CD4-positive, CD25-positive, alpha-beta regulatory T cell (primary cell): ENCODE measurements at places on chromosomes 3 and 15. TPM values are rescaled to one million over a fixed set of nuclear protein-coding genes. Genes with fewer than 3 reads are reported as not detected.

- H3K4me3 ChIP-seq = no peak overlapping the region
- H3K36me3 ChIP-seq = no peaks in the 10 kb centered on the region
- H3K4me1 ChIP-seq = no peaks in the 10 kb centered on the region
- no peak for DNase-seq
Measured at GRCh38 chr15:34719695-34720094, 35.1 kb downstream of the GJD2 start.

GRCh38 chr3:24261521-24261920 lies 233.1 kb downstream of the THRB start:
- peaks cover 2% of the 10 kb centered on the region for H3K27me3 ChIP-seq
- no peaks in the 10 kb centered on the region for H3K36me3 ChIP-seq
- H3K4me3 ChIP-seq = no peak overlapping the region
- DNase-seq = no peak

- no peak for DNase-seq
- H3K27me3 ChIP-seq = no peaks in the 10 kb centered on the region
- H3K27ac ChIP-seq = no peak overlapping the region
- H3K4me1 ChIP-seq = no peaks in the 10 kb centered on the region
- no peaks in the 10 kb centered on the region for H3K36me3 ChIP-seq
Measured at GRCh38 chr3:148681080-148681479, 16.6 kb upstream of the AGTR1 start.

GRCh38 chr3:188788621-188789081 lies 383.1 kb upstream of the TPRG1 start:
- H3K4me1 ChIP-seq = peaks cover 9% of the 10 kb centered on the region
- no peaks in the 10 kb centered on the region for H3K36me3 ChIP-seq
- no peak overlapping the region for H3K27ac ChIP-seq
- H3K4me3 ChIP-seq = no peak overlapping the region
- no peaks in the 10 kb centered on the region for H3K27me3 ChIP-seq

GRCh38 chr3:78642226-78643035 lies 1125.4 kb downstream of the ROBO1 start:
- no peaks in the 10 kb centered on the region for H3K27me3 ChIP-seq
- no peaks in the 10 kb centered on the region for H3K36me3 ChIP-seq
- H3K4me3 ChIP-seq = no peak overlapping the region
- H3K27ac ChIP-seq = no peak overlapping the region
- no peak for DNase-seq

GRCh38 chr3:31255007-31255581 lies 277.6 kb upstream of the STT3B start:
- H3K4me3 ChIP-seq = no peak overlapping the region
- H3K27ac ChIP-seq = no peak overlapping the region
- DNase-seq = no peak
- H3K27me3 ChIP-seq = no peaks in the 10 kb centered on the region

DNA sequence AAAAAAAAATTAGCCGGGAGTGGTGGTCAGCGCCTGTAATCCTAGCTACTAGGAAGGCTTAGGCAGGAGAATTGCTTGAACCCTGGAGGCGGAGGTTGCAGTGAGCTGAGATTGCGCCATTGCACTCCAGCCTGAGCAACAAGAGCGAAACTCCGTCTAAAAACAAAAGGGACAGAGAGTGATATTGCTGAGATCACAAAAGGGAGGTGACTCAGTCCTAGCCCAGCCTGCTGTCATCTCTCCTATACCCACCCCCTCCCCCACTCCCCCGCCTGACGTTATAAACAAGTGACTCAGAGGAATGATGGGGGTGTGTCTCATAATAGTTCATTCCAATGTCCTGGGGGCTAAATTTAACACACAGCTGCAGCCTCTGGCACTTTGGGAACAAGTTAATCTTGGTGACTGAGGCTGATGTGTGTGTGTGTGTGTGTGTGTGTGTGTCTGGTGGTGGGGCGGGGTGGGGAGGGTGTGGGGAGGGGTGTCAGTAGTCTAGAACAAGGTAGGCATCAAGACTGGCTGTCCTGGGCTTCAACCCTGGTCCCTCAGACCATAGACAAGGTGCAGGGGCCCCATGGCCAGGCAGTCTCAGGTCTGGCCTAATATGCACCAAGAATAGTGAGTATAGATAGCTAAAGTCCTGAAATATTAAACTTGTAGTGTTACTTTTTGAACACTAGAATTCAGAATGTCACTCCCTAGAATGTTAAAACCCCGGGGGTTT lies 1.3 kb upstream of the KLHL40 start:
- no peaks in the 10 kb centered on the region for H3K27me3 ChIP-seq
- H3K27ac ChIP-seq = no peak overlapping the region
- no peaks in the 10 kb centered on the region for H3K36me3 ChIP-seq
- H3K4me1 ChIP-seq = no peaks in the 10 kb centered on the region
- DNase-seq = no peak

DNA sequence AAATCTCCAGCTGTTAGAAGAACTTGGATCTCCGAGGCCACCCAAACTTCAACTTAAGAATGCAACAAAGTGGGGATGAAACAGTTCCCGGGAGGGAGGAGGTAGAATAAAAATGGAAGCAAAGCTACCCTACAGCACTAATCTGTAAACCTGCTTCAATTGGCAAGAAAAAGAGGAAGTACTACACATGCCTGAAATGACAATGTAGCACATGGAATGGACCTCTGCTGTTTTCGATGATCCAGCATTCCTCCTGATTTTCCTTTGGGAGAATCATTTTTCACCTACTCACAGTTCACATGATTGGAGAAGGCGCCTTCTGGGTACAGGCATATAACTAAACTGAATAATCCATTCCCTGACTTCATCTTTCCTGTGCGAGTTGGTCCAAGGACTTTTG lies 1081.5 kb downstream of the FHIT start:
- H3K4me3 ChIP-seq = no peak overlapping the region
- no peaks in the 10 kb centered on the region for H3K36me3 ChIP-seq
- H3K27ac ChIP-seq = no peak overlapping the region

GRCh38 chr3:138471481-138471880 lies 37.1 kb downstream of the ESYT3 start:
- H3K36me3 ChIP-seq = no peaks in the 10 kb centered on the region
- no peak for DNase-seq
- no peak overlapping the region for H3K27ac ChIP-seq
- H3K4me1 ChIP-seq = no peaks in the 10 kb centered on the region
- peaks cover 3% of the 10 kb centered on the region for H3K27me3 ChIP-seq

DNA sequence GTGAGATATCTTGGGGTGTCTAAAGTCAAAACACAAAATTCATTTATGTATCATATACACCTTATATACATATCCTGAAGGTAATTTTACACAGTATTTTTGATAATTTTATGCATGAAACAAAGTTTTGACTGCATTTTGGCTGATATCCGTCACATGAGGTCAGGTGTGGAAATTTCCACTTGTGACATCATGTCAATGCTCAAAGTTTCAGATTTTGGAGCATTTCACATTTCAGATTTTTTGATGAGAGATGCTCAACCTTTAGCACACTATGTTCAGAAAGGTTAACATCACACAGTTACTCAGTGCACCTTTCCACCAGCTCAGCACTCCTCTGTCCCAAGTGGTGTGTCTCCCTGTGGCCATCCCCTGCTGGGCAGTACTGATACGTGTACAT lies 37.7 kb upstream of the CPB1 start:
- no peak overlapping the region for H3K27ac ChIP-seq
- no peak for DNase-seq
- H3K36me3 ChIP-seq = no peaks in the 10 kb centered on the region
- H3K4me1 ChIP-seq = no peaks in the 10 kb centered on the region
- H3K4me3 ChIP-seq = no peak overlapping the region

- no peaks in the 10 kb centered on the region for H3K36me3 ChIP-seq
- H3K27ac ChIP-seq = no peak overlapping the region
- no peaks in the 10 kb centered on the region for H3K27me3 ChIP-seq
- H3K4me3 ChIP-seq = no peak overlapping the region
Measured at GRCh38 chr3:99602183-99602582, 36.2 kb upstream of the COL8A1 start.

GRCh38 chr3:157123621-157124020 lies 36.3 kb downstream of the CCNL1 start:
- no peak overlapping the region for H3K4me3 ChIP-seq
- H3K36me3 ChIP-seq = no peaks in the 10 kb centered on the region
- DNase-seq = no peak
- H3K27ac ChIP-seq = no peak overlapping the region

DNA sequence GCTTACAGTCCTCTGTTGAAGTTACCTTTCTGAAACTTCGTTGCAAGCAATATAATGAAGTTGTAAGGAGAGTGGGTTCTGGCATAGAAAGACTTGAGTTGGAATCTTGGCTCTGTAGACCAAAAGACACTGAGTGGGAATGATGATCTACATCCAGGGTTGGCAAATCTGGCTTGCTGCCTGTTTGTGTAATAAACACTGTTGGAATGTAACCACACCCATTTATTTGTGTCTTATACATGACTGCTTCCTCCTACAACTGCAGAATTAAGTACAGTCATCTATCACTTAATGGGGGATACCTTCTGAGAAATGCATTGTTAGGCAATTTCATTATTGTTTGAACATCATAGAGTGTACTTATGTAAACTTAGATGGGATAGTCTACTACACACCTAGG lies 178.4 kb upstream of the SUCLG2 start:
- H3K27ac ChIP-seq = no peak overlapping the region
- no peaks in the 10 kb centered on the region for H3K27me3 ChIP-seq
- H3K36me3 ChIP-seq = no peaks in the 10 kb centered on the region
- no peak for DNase-seq
- no peak overlapping the region for H3K4me3 ChIP-seq

DNA sequence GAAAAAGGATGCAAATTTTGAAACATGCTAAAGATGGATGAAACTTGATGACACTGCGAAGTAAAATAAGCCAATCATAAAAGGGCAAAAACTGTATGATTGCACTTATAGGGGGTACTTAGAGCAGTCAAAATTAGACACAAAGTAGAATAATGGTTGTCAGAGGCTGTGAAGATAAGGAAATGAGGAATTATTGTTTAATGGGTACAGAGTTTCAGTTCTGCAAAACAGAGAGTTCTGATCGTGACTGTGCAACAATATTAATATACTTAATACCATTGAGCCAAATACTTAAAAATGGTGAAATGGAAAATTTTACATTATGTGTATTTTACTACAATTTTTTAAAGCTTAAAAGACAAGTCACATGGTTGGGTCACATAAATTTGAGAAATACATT lies 35.1 kb downstream of the UBE3A start:
- peaks cover 45% of the 10 kb centered on the region for H3K36me3 ChIP-seq
- no peak overlapping the region for H3K27ac ChIP-seq
- H3K4me3 ChIP-seq = no peak overlapping the region
- H3K4me1 ChIP-seq = no peaks in the 10 kb centered on the region
- no peak for DNase-seq

GRCh38 chr3:13005301-13005700 lies 67.9 kb downstream of the IQSEC1 start:
- peaks cover 90% of the 10 kb centered on the region for H3K4me1 ChIP-seq
- no peaks in the 10 kb centered on the region for H3K27me3 ChIP-seq
- H3K4me3 ChIP-seq = no peak overlapping the region

DNA sequence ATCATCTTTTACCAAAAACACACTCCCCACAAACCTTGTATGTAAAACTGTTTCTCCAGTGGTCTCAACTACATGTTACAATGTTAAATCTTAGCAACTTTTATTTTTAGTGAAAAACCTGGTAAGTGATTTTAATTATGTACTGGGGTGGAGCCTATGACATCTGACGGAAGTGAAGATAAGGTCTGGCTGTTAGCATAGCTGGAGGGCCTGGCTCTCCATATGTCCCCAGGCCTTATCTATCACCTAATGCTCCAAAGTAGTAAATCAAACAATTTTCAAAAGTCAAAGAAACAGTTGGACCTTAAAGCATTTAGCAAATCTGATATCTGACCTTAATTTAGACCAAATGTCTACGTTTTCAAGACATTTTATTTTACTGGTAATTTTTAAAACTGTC lies 173.6 kb upstream of the SMAD3 start:
- DNase-seq = no peak
- no peaks in the 10 kb centered on the region for H3K4me1 ChIP-seq
- no peaks in the 10 kb centered on the region for H3K36me3 ChIP-seq
- H3K27me3 ChIP-seq = no peaks in the 10 kb centered on the region

GRCh38 chr3:149473357-149474249 lies 894 bp upstream of the TM4SF4 start:
- no peaks in the 10 kb centered on the region for H3K4me1 ChIP-seq
- H3K27ac ChIP-seq = no peak overlapping the region
- DNase-seq = no peak
- H3K27me3 ChIP-seq = no peaks in the 10 kb centered on the region

- no peaks in the 10 kb centered on the region for H3K27me3 ChIP-seq
- DNase-seq = no peak
- H3K4me1 ChIP-seq = no peaks in the 10 kb centered on the region
- H3K36me3 ChIP-seq = no peaks in the 10 kb centered on the region
- no peak overlapping the region for H3K4me3 ChIP-seq
Measured at GRCh38 chr15:49900903-49901235, 218.2 kb downstream of the ATP8B4 start.

- H3K27ac ChIP-seq = no peak overlapping the region
- H3K4me1 ChIP-seq = no peaks in the 10 kb centered on the region
- no peaks in the 10 kb centered on the region for H3K27me3 ChIP-seq
- no peak for DNase-seq
- H3K36me3 ChIP-seq = no peaks in the 10 kb centered on the region
- no peak overlapping the region for H3K4me3 ChIP-seq
Measured at GRCh38 chr3:195770081-195770840, 41.5 kb downstream of the MUC4 start.

DNA sequence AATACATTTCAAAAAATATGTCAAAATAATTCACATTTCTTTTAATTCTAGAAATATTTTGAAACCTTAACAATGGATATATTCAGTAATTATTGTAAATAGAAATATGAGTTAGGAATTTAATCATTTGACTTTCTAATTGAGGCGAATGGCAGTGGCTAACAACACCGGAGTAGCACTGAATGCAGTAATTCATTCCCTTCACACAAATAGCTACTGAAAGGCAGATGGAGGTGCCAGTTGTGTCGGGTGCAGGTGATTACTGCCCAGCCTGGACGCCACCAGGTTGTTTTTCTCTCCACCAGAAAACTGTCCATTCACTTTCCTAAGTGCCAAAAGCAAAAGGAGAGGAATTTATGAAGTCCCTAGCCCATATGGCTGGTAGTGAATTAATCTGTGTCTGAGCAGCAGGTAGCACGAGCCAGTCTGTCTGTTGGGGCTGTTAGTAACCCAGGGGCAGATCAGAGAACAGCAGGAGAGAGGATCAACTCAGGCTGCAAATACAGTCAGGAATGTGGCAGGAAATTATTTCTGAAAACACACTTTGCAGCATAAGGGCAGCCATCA lies 79.3 kb upstream of the GMNC start:
- H3K4me1 ChIP-seq = no peaks in the 10 kb centered on the region
- H3K36me3 ChIP-seq = no peaks in the 10 kb centered on the region
- no peak overlapping the region for H3K4me3 ChIP-seq
- H3K27ac ChIP-seq = no peak overlapping the region
- DNase-seq = no peak
- H3K27me3 ChIP-seq = no peaks in the 10 kb centered on the region

GRCh38 chr3:133966954-133967353 lies 62.8 kb downstream of the SLCO2A1 start:
- no peaks in the 10 kb centered on the region for H3K36me3 ChIP-seq
- no peaks in the 10 kb centered on the region for H3K4me1 ChIP-seq
- DNase-seq = no peak

The OR5H2 gene
- not detected for total RNA-seq

The EOGT gene
- total RNA-seq = 25.7 TPM

The SCG3 gene
- total RNA-seq = not detected

The BOC gene
- total RNA-seq = not detected

The CD276 gene
- not detected for total RNA-seq

The PPP1R14D gene
- not detected for total RNA-seq

The SLC9C1 gene
- total RNA-seq = not detected

The CFAP100 gene
- total RNA-seq = not detected

The AGBL1 gene
- not detected for total RNA-seq

The SUCNR1 gene
- 0.17 TPM for total RNA-seq

The KBTBD13 gene
- not detected for total RNA-seq

The TM4SF18 gene
- not detected for total RNA-seq

The SI gene
- total RNA-seq = not detected

The IL17RE gene
- 4.3 TPM for total RNA-seq
